ENCODE measurements at places on chromosomes 2 and 18.

GRCh38 chr2:27211241-27211942, 449 bp upstream of the ATRAID start:
- no peak for DNase-seq

DNA sequence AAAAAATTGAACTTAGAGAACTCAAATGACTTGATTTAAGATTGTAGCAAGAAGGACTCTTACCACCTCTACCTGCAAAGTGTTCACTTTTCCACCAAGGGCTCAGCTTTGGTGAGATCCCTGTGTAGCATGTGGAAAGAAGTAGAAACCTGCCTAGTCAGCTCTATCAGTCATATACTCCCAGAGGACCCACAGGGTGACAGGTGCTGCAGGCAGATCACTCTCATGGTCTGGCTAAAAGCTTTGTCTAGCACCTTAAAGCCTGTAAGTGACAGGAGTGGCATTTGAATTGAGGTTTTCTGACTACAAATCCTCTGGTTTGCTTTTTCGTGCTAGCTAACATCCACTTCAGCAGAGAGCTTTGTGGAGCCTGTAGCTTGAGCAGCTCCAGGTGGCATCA, 18.7 kb upstream of the NEMP2 start:
- no peak for DNase-seq

DNA sequence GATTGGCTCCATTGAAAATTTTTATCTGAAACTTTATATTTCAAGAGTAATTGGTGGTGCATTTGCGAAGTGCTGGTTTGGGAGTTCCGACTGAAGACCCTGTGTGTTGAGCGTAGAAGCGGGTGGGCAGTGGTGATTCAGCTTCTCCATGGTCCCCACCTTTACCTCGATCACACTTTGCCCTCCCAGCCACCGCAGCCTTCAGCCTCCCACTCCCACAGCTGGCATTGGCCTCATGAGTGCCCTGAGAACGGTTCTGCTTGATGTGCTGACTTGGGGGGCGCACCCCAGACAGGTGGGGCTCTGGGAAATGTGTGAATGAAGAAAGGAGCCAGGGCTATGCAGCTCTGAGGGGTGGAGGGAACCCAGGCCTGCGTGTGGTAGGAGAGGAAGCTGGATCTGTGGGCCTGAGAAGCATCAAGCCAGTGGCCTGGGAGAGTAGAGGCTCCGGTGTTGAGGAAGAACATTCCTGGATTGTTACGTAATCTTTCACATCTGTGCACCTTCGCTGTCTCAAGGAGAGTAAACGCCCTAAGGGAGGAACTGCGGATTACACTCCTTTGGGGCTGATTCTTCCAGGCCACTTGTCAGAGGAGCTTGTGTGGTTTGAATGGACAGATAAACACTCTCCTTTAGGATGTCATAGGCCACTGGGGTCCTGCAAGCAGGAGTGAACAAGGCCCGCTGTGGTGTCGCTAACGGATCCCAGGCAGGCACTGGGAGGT, 83.8 kb downstream of the NPAS2 start:
- DNase-seq = no peak

DNA sequence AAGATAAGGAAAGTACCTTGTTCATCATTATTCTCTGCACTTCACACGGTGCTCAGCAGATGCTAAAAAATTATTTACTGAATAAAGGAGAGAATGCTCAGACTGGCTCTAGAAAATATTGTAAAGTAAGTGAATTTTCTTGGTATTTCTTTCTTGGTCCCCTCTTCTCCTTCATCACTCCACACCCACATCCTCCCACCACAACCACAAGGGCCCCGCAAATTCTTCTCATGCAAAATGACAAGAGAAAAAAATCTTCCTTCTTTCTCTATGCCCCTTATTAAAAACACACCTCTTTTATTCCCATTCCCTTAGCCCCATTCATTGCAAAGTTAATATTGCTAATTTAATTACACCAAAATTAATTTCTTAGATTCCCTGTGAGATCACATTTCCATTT, 74.2 kb upstream of the NEDD4L start:
- no peak for DNase-seq

GRCh38 chr2:136118819-136119716, 1.1 kb upstream of the CXCR4 start:
- DNase-seq = no peak

DNA sequence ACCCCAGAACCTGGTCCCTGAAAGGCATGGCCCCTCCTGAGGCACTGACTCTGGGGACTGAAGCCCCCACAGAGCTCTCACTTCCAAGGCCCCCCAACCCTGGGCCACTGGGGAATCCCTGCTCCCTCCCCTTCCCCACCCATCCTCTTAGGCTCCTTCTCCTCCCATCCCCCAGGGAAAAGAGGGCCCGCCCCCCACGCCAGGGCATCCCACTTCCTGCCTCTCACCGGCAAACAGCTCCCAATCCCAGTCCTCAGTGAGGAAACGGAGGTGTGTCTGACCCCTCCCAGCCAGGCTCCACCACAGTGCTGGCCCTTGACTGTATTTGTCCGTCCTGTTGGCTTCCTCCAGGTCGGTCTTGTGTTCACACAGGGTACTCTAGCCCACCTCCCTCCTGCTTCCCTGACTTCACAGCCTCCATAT, 35.0 kb upstream of the PTMA start:
- no peak for DNase-seq

GRCh38 chr18:33833842-33834241, 255.8 kb downstream of the ASXL3 start:
- DNase-seq = no peak

DNA sequence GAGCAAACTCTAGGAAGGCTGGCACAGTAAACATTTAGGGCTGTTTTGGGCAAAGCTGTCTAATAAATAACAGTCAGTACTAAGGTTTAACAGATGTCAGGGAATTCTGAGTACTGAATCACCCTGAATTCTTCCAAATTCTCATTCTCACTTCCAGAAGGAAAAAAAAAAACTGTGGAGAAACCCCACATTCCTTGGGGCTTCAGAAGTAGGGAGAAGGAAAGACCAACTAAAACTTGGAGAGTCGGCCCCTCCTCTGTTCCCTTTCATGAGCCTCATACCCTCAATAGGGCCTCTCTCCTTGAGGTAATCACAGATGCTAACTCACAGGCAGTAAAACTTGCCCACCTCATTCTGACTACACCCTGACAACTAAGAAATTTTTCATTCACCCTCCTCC, 62.1 kb downstream of the CCDC148 start:
- no peak for DNase-seq

DNA sequence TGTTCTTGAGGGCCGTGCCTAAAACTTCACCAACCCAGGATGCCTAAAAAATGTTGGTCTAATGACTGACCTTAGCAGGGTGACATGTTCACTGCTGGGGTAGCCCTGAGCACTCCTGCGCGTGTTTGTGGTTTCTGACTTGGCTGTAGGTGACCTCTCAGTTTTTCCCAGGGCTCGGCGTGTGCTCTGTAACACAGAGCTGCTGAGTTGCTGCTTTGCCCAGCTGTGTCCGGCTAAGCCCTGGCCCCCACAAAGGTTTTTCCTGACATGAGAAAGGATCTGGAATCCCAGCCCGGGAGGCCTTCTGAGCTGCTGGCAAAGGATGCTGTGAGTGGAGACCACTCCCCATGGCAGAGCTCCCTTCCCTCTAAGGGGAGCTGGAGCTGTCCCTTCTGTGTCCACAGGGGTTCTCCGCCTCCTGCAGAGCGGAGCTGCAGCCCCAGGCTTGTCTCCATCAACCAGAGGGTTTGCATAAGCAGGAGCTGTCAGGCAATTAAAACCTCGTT, 52.7 kb downstream of the CRIM1 start:
- DNase-seq = no peak

- DNase-seq = no peak
Measured at GRCh38 chr2:26978061-26978596, 7.7 kb downstream of the MAPRE3 start.

DNA sequence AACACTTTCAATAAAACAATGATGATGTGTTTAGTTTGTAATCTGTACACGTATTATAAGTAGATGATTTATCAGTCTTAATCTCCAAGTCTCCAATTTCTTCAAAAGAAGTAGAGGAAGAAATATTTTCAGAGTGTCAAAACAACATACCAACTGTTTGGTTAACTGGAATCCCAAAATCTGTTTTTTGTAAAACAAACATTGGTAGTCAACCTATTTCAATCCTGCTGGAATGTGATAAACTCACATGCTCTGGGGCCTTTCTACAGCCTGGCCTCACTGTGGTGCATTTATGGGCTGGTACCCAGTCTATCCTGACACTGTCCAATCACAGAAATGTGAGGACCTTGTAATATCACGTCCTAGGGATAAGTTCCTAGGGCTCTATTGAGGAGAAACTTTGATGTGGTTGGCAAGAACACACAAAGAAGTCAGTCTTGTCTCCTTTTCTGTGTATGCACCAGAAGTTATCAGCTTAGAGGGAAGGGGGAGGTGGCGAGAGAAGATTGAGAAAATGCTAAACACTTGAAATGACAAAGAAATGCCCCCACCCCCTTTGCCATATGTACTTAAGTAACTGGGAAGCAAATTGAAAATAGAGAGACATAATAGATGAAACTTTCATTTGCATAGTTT, 47.2 kb downstream of the PRKRA start:
- peak; percentile 23 for DNase-seq

DNA sequence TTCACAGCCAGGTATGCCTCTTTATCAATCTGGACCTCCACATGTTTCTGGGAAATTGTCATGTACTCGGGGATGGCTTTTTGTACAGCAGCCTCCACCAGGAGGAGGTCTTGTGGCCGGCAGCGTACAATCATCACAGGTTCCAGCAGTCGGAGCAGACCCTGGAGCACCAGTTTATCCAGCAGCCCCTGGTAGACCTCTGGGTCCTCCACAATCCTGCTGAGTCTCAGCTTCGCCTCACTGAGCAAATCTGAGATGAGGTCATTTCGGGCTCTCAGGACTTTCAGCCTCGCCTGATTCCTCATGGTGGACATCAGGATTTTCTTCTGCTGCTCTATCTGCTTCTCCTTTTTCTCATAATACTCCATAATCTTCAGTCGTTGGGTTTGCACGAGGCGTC, 32.8 kb downstream of the TMEM247 start:
- DNase-seq = no peak

- DNase-seq = no peak
Measured at GRCh38 chr2:11103984-11104793, 51.1 kb upstream of the SLC66A3 start.

DNA sequence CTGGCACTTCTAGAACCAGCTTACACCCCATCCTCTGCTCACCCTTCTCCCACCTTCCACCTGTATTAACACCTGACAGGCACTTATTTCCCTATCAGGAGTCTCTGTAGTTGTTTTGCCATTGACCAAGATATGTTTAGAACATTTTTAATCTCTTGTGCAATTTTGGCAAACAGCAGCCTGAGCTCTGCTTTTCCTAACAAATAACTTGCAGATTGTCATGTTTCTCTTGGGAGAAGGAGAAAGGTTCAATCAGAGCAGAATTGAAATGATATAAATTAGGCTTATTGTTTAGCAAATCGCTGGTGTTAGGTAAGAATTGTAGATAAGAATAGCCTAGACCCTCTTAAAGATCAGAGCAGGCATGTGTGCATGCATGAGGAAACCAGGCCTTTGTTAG, 225.5 kb downstream of the PARD3B start:
- DNase-seq = no peak

- no peak for DNase-seq
Measured at GRCh38 chr2:170265321-170265720, 87.4 kb downstream of the MYO3B start.

DNA sequence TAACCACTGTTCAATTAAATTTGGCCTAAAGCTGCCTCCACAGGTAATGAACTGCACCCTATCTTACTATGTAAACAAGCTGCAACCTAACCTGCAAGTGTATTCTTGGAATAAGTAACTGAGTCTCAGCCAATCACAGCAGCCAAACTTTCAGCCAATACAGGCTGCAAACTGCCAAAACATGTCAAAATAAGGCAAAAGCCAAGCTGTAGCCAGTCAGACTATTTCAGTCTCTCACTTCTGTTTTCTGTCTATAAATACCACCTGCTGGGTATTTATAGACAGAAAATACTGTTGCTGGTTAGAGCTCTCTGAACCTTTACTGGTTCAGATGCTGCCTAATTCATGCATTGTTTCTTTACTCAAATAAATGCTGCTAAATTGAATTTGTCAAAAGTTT, 14.3 kb downstream of the C2orf76 start:
- DNase-seq = no peak

DNA sequence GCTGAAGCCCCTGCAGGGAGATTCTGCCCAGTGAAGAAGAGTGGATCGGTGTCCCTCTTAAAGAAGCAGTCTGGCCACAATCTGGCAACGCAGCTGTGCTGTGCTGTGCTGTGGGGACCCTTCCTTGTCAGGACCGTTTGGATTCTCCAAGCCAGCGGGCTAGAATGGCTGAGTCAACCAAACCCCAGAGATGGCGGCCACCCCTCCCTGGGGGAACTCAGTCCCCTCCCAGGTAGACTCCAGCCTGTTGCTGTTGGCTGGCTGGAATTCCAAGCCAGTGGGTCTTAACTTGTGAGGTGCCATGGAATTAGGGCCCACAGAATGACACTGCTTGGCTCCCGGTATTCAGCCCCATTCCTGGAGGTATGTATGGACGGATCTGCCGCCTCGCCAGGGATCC, 62.3 kb downstream of the MMADHC start:
- no peak for DNase-seq

DNA sequence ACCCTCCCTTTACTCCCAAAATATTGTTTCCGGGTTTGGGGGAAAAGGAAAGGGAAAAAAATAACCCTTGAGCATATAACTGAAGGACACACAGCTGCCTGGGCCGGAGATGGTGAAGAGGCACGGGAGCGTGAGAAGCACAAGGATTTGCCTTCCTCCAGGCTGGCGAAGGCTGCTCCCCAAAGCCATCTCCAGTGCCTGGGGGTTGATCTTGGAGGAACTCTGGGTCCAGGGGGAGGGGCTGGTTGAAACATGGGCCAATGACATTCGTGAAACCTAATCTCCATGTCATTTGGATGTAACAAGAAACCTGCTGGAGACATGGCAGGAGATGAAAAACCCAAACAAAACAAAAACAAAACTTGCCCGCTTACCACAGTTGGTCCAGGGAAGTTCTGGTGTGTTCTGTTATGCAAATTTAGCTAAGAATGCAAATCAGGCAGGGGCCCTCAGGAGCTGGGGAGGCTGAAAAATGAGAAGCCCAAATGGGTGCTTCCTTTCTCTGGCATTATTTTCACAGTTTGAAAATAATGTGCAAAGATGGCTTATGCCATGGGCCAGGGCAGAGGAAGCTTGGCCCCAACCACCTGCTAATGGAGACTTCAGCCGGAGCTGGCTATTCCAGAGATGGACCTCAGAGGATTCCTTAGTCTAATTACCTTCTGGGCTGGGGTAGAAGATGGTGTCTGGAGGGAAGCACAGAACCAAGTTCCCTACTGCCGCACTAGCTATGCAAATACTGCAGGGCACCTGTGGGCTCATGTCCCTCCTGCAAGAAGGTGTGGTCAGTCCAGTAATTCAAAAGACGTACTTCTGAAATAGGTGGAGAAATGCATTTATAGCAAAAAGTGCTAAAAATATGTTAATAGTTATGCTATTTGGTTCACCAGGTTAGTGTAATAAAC, 180.9 kb downstream of the BCL2 start:
- DNase-seq = no peak

GRCh38 chr2:171008550-171009205, 79.6 kb downstream of the GORASP2 start:
- DNase-seq = no peak

GRCh38 chr2:68000170-68000825, 62.5 kb downstream of the C1D start:
- peak; percentile 32 for DNase-seq
